Stimulated activated CD4-positive, alpha-beta T cell treated with anti-CD3 and anti-CD28 coated beads, Interleukin-4, amount 100 ng/mL, for 24 hours (primary cell): ENCODE measurements at places on chromosomes 3 and 15.

DNA sequence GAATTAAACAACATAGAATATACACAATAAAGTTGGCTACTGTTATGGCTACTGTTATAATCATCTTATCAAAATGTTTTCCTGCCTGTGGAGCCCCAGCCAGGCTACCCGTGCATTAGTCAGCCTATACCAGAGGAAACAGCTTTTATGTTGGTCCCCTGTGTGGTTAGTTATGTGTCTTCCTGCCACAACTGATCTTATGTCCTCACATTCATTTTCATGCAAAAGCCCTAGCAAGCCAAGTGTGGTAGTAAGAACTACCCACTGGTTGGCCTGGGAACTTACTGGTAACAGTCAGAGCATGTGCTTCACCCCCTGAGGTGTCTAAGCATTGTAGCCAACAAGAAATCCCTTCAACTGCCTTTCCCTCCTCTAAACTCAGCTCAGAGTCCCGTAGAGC, 21.8 kb downstream of the MGLL start:
- no peak for DNase-seq

- no peak for DNase-seq
Observed at GRCh38 chr3:188327433-188327832, 173.5 kb downstream of the LPP start.

DNA sequence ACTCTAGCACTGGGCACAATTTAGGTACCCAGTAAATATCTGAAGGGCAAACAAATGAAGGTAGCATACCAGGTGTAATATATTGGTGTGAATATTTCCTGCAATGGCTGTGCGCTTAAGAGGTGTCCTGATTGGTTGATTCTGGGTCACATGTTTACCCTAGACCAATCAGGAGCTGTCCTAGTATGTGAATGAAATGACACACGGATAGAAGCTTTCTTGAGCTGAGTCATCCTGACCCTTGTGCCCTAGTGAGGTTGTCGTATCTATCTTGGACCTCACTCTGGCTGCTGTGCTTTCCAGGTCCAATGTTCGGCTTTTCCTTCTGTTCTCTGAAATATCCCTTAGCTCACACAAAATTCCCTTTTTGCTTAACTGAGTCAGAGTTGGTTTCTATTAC, 58.1 kb upstream of the FOXP1 start:
- no peak for DNase-seq

DNA sequence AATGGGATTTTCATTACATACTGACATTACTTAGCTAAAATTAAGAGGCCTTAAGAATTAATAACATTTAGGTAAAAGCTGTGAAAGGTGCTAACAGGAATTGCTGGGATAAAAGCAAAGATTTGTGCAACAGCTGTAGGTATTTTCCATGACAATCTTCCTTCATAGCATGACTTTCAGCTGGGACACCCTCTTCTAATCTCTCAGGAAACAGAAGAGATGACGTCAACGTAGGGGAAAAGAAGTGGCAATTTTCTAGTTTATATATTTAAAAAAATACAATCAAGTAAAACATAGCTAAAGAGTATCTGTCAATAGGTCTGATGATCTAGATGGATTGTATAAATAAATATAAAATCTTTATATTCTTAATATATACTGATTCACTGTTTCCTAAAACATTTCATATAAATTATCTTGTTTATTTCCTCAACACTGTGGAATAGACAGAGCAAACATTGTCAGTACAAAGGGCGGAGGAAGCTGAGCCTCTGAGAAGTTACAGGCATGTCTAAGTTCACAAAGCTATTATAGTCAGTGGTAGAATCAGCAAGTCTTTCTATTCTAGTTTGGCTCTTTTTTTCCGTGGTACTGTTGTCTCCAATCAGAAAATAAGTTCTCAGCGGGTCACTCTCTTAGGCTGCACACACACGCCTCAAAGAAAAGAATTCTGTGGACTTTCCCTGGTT, 217.0 kb downstream of the P3H2 start:
- DNase-seq, result no peak

- DNase-seq, result no peak
Observed at GRCh38 chr3:128712848-128713247, 13.1 kb upstream of the RAB7A start.

DNA sequence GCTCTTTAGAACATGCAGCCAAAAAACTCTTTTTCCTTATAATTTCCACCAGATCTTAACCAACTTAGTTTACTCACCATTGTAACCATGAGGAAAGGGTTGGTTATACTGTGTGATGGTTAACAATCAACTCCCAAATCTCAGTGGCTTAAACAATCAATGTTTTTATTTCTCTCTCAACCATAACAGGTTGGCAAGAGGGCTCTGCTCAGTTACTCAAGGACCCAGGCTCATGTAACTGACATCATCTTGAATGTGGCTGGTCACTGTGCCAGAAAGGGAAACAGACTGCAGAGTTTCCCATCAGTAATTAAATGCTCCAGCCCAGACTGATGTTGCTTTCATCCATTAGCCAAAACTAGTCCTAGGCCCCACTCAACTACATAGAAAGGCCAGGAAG, 69.0 kb downstream of the ANKRD28 start:
- no peak for DNase-seq

DNA sequence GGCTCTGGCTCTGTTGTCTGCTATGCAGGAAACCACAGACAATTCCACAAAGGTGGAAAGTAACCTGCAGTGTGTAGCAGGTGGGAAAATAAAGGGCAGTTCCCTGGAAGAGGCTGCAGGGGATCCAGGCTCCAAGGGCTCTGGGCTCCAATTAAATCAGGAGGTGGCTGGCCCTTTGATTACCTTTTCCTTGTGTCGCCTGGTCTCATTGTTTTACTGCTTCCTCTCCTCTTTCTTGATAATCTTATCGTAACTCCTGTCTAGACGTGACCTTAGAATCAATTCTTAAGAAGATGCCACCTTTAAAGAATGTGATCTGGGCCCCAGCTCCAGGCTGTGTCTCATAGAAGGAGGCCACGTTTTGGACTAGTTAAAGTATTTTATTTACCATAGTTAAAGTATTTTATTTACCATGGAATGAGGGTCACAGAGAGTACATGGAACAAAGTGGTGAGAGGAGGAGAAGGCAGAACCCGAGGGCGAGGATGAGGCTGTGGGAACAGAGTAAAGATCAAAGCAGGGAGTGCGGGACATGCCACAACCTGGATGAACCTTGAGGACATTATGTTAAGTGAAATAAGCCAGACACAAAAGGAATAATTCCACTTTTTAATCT, 237.5 kb upstream of the STT3B start:
- DNase-seq, result no peak

GRCh38 chr15:29677871-29678461, 144.3 kb downstream of the TJP1 start:
- no peak for DNase-seq

GRCh38 chr3:177979703-177980102, 556.5 kb upstream of the KCNMB2 start:
- no peak for DNase-seq

- no peak for DNase-seq
Observed at GRCh38 chr3:187831125-187832051, 86.1 kb upstream of the BCL6 start.

- no peak for DNase-seq
Observed at GRCh38 chr3:168583977-168584376, 488.3 kb upstream of the GOLIM4 start.

- DNase-seq, result no peak
Observed at GRCh38 chr3:62622553-62623174, 249.3 kb upstream of the FEZF2 start.

DNA sequence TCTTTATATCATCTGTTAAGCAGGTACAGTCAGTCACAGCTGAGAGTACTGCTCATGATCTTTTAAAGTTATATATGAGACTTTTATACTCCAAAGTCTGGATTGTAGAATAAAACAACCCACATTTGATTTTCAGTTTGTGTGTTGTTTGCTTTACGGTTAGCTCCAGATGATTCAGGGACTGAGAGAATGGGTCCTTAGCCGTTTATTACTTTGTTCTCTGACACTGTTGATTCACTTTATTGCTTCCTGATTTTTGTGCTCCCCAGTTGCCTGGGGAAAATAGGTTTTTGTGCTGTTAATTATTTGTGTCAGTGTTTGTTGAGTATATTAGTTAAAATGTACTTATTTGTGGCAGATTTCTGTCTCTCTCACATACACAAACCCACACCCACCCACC, 8.6 kb upstream of the EBLN2 start:
- DNase-seq, result no peak

- DNase-seq, result no peak
Observed at GRCh38 chr3:115321400-115321805, 174.3 kb upstream of the ZBTB20 start.

DNA sequence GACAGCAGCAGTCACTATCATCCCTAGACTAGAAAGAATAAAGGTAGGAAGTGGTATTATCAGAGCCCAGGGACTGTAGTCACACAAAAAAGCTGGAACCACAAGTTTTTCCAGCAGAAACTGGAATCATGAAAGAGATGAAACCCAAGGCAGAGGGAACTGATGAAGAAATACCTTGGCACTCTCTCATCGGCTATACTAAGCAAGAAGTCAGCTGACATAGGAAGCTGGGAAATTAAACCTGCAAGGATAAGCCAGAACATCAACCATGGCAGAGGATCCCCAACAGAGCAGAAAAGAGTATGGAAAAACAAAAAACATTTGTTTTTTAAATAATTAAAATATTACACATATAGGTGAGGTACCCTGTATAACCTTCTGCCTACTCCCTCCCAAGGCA, 86.5 kb downstream of the AQR start:
- DNase-seq, result no peak

- no peak for DNase-seq
Observed at GRCh38 chr3:151722856-151723255, 10.9 kb upstream of the AADACL2 start.

DNA sequence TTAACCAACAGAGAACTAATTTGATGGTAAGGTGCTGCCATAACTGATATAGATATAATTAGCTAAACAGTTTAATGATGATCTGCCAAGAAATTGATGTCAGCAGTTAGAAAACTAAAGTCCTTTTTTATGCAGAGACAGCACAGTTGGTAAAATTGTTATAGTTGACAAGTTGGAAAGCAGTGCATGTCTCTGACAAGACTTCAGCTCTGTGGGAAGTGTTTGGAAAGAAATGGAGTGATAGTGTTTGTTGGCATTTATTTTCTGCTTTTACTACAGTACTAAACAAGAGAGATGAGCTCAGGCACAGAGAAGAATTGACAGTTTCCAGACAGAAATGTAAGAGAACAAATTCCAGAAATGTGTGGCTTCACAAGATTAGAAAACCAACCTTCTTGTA, 523.5 kb upstream of the BCHE start:
- no peak for DNase-seq

DNA sequence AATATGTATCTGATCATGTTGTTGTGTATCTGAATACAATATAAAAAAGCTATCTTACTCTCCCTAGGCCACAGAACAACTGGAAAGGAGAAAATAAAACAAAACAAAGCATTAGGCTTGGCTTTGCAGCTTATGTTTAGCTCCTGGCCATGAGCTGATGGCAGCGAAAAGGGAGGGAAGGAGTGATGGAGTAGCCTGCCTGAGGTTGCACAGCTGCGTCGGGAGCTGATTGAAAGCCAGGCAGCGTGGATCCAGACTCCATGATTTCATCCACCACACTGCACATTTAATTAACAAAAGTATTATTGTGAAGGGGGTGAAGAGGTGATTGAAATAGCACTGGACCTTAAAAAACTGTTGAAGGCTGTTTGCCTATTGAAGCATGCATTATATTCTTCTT, 212.2 kb downstream of the GABRG3 start:
- no peak for DNase-seq
